ENCODE measurements at places on chromosomes 3 and 15.

- DNase-seq = no peak
Observed at GRCh38 chr15:60421544-60421943, 23.8 kb upstream of the ANXA2 start.

GRCh38 chr3:158713094-158713499 is 19.2 kb downstream of the RARRES1 start:
- DNase-seq = no peak

DNA sequence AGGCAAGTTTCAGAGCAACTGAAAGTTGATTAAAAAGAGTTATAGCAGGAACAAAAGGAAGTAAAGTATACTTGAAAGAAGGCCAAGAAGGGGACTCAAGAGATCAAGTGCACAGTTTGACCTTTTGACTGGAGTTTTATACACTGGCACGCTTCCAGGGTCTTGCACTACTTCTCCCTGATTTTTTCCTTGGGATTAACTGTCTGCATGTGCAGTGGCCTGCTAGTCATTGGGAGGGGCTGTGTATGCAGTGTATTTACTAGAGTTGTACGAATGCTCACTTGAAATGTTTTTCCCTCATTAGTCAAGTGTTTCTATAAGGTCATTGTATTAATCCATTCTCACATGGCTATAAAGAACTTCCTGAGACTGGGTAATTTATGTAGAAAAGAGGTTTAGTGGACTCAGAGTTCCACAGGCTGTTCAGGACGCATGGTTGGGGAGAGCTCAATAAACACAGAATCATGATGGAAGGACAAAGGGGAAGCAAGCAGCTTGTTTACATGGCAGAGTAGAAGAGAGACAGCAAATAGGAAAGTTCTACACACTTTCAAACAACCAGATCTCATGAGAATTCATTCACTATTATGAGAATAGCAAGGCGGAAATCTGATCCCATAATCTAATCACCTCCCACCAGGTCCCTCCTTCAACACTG is 571.8 kb downstream of the ZPLD1 start:
- no peak for DNase-seq

DNA sequence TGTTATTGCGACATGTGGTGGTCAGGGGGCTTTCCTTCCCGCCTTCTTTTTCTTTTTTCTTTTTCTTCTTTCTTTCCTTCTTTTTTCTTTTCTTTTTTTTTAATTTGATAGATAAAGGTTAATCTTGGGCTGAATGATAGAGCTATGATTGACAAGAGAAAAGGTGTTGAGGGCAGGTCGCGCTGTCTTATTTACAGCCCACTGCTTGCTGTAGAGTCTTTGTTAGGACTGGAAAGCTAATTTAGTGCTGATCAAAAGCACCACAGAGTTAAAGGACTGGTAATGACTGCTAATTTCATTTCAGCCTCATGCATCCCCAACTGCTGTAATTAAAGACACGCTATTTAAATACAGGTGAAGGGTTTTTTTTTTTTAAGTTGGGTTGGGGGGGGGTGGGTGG is 10.6 kb upstream of the SOX2 start:
- DNase-seq = no peak

DNA sequence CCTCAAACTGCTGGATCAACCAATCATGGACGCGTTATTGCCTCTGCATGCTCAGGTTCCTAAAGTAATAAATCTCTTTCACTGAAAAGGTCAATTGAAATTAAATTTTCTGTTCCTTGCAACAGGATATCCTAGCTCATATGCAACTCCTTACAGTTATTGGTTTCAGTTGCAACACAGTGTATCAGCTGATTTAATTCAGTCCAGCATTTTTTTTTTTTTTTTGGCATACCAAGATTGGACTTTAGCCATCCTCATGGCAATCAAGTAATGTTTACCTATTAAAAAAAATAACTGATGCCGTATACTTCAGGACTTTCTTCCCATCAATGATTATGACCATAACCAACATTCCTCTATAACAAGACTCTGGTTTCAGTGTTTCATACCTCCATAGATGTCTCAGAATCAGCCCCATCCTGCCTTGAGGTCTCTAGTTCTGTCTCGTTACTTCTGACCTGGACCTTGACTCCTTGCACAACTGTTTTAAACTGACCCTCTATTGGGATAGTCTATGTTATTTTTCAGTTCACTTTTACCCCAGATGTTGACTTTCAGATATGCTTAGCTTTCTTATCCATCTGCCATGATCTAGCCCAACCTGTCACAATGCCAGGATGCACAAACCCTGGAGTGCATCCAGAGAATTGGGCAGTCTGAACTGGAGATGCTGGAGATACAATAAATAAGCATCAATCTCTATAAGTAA is 265.0 kb upstream of the GADL1 start:
- no peak for DNase-seq

DNA sequence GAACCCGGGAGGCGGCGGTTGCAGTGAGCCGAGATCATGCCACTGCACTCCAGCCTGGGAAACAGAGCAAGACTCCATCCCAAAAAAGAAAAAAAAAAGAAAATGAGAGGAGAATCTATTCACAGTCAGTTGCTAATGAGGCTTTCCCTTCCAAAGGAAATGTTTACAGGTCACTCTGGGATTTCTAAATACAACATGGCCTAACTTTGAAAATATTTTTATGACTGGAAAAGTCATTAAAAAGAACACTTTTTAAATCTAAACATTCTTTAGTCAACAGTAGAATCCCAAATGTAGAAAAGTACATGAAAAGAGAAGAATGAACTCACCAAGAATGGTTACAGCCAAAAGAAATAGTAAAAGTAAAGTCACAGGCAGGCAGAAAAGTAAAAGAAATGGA is 78.6 kb downstream of the PLD1 start:
- no peak for DNase-seq

- no peak for DNase-seq
Observed at GRCh38 chr3:128266453-128266852, 113.2 kb downstream of the EEFSEC start.

- no peak for DNase-seq
Observed at GRCh38 chr15:41849204-41849603, 10.6 kb downstream of the PLA2G4B start.

GRCh38 chr3:9402410-9403228 is 5.2 kb downstream of the SETD5 start:
- no peak for DNase-seq

- DNase-seq = no peak
Observed at GRCh38 chr3:53482227-53482626, 12.2 kb upstream of the CACNA1D start.

DNA sequence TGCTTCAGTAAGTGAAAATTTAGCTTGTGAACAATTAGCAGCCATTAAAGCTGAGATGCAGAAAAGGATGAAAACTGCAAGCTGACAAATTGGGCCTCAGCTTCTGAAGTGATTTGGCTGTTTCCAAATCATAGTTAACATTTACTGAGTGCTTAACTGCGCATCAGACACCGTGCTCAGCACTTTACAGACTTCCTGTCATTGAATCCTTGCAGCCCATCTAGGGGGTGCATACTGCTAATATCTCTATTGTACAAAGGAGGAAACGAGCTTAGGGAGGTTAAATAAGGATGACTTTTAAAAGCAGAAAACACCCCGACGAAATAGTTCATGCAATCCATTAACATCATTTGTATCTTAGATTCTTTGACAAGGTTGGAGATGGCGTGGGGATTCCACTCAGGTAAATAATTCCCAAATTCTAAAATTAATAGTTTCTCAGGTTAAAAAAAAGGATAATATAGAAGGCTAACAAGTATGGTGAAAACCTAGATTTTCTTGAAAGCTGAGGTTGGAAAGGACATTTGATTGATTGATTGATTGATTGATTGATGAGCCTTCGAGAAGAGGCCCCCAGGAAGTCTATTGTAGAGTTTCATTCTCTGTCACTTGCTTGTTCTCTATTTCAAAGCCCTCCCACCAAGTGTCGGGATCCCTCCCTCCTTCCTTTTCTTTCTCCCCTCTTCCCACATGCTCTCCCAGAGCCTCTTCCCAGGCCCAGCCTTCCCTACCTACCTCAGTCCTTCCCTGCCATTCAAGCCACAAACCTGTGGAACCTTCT is 23.5 kb upstream of the EPHB3 start:
- no peak for DNase-seq

- DNase-seq = no peak
Observed at GRCh38 chr15:67724691-67725375, 100.5 kb upstream of the SKOR1 start.

DNA sequence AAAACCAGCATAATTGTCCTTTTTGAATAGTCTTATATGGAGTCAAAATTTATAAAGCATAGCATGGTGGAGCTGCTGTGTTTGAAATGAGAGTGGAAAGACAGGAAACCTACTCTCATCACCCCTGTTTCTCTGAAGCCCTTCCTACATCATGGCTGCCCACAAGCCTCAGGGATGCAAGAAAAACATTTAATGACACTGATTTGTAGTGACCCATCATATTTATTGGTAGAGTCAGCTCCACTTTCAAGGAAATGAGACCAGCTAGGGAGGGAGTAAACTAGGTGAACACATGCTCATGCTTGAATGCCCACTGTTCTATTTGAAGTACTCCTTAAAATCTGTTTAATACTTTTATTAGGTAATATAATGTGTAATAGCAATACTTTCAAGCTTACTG is 494.3 kb upstream of the KCNMB2 start:
- no peak for DNase-seq
